C1 segment of cervical spinal cord (tissue), 14 donors: ENCODE measurements at places on chromosomes 2 and 18.
A peak's percentile ranks its signal among the peaks of the same experiment; 100 is the strongest.

DNA sequence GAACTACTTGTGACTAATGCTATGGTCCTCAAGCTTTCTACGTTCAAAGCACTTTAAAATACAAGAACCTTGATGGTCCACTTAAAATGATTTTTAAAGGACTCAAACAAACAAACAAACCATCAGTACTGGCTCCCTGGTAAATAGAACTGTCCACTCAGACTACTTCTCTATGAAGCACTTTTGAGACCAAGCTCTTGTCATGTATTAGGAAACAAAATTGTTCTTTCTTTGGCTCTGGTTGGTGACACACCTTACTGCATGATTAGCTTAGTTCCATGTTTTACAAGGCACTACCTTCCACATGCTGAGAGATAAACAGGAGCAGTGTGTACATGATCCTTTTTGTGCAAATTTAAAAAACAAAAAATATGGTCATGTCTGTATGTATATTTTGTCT, 19.7 kb downstream of the DARS1 start:
- no peak for DNase-seq

DNA sequence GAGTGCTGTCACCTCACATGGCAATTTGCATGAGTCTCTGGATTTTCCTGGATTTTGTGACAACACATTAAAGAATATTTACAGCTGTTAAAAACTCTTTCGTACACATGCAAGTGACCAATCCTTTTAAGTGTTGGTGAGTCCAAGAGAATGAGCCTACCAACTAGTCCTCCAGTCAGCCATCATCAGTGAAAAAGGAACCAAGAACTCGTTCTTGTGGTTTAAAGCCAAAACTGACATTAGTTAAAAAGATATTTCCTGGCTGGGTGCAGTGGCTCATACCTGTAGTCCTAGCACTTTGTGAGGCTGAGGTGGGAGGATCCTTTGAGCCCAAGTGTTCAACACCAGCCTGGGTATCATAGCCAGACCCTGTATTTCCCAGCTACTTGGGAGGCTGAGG, 215.4 kb upstream of the ITGA4 start:
- DNase-seq: no peak

DNA sequence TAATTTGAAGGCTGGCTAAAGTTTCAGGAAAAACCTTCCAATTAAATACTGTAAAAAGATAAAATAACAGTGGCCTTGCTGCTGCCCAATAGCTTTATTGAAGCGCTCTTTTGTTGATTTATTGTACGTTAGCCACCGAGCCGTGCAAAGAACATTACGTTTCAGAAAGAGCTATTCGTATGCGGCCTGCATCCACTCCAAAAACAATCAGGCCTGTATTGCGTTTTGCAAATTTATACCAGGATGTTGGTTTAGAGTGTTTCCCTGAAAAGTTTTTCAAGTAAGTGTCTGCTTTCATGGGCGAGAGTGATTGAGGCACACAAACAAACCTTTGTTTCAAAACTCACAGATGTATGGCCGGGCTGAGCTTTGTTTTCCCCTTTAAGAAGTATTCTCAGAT, 257.2 kb upstream of the SALL3 start:
- DNase-seq: no peak

DNA sequence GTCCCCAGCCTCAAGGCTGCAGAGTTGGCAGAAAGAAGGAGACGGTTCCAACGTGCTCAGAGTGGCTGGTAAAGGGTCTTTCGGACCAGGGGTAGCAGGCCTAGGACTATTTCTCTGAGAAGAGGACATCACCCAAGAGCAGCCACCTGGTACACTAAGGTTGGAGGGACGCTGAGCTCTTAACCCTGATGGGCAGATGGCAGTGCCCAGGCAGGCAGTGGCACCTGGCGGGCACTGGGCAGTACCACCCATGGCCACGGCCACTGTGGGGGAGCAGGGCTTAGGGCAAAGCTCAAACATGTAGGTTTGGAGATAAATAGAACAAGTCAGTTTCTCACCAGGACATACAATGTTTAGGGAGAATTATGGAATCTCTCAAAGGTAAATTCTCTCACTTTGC, 53.5 kb downstream of the MBP start:
- DNase-seq: no peak

GRCh38 chr2:4597400-4597799, 894.0 kb downstream of the DCDC2C start:
- no peak for DNase-seq

- DNase-seq: no peak
These were observed 29.3 kb upstream of the MEP1B start for GRCh38 chr18:32160547-32160946.

DNA sequence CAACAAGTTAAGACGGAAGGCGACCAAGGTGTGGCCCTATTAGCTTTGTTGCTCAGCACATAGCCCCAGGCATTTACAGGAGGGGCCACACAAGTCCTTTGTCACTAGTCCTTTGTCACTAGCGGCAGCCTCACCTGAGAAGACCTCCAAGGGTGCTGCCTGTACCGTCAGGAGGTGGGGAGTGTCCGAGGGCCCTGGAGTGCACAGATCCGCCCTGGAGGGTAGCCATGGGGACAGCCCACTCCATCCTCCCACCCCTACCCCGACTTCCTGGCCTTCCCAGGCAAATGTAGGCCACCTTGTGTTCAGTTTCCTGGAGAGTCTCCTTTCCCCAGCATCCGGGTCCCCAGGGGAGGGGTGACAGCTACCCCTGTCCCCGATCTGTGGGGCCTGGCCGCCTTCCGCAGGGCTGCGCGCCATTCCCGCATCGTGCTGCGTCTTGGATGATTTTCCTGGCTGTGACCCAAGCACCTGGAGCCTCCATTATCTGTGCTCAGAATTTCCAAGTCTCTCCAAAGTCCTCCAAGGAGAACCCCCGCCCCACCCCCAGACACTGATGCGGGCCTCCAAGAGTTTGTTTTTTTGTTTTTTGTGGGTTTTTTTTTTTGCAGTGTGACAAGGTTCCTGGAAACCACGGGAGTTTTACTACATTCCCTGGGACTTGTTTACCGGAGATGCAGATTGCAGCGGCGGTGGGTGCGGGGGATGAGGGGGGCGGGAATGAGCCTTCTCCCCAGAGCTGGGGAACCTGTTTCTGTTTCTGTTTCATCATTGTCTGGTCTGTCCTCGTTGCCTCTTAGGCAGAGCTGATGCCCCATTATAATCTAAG, 28.6 kb downstream of the TEX44 start:
- DNase-seq: no peak

DNA sequence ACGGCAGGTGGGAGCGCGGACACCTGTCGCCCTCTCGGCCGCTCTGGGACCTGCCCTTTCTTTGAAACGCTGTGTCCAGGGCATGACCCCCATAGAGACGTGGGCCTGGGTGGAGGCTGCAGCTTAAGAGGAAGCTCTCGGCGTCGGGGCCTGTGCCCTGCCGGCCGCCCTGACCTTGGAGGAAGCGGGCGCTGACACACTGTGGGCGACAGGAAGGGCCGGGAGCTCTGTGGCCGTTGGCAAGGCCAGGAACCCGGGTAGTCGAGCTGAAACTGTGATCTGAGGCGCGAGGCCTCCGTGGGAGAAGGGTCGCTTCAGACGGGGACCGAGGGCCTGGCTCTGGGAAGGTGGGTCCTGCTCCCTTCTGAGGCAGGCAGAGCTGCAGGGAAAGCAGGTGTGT, 28.2 kb downstream of the KCNG2 start:
- DNase-seq: no peak

- DNase-seq: no peak
These were observed 56.5 kb downstream of the EPC2 start for GRCh38 chr2:148701039-148701438.

DNA sequence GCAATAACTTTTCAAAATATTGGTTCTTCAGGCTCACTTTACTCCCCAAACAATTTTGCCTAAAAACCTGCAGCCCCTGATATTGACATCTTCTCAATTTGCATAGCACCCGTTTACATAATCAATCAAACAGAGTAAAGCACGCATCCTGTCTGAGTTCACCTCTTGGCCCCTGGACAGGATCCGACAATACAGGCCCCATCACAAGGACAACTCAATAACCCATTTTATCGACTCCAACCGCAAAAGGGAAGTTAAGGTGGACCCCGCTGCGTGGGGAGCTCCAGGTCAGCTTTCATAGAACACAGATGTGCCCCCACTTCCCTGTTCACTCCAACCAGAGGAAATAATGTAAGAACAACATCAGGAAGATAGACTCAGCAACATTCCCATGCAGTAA, 44.7 kb downstream of the TTC32 start:
- no peak for DNase-seq

- DNase-seq: no peak
These were observed 46.1 kb upstream of the STPG4 start for GRCh38 chr2:47201224-47201623.

DNA sequence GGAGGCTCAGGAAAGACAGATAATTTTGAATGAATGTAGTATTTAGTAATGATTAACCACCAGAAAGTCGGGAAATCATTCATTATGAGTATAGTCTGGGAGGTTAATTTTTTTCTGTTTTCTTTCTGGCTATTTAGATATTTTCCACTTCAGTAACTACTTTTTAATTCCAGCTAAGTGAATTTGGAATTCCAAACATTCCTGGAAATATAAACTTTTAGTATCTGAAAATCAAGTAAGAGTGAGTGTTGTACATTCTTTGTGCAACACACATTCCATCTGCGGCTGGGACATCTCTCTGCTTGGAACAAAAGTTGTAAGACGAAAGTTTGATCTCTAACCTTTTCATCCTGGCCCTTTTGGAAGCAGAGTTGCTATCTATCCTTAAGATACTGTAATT, 275.7 kb upstream of the SPRED2 start:
- DNase-seq: no peak

DNA sequence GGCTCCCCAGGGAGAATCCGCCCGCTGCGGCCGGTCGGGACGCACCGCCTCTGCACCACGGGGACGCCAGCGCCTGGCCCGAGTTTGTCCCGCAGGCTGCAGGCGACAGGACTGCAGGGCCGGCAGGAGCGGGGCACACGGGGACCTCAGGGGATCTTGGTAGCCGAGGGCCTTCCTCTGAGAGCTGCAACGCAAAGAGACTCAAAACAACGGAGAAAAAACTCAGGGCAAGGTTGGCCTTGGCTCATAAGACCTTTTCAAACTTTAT, 79.7 kb downstream of the ARHGEF4 start:
- DNase-seq: no peak

- DNase-seq: peak; percentile 48
These were observed 36.1 kb upstream of the TXNDC2 start for GRCh38 chr18:9849407-9850283.

DNA sequence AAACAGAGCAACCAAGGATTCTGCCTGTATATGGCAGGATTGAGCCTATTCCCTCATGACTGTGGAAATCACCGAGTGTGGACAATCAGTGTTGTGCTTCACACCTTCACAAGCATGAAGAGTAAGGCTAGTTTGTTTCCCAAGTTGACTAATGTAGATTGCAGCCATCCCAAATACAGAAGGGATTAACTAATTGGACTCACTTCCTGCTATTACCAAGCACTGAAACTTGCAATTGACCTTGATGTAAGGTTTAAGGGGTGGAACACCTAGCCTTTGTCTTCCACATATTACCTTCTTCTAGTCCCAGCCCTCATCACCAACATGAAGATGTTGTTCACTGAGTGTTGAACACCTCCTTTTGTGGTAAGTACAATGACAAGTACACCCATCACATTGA, 120.9 kb upstream of the RND3 start:
- DNase-seq: no peak

DNA sequence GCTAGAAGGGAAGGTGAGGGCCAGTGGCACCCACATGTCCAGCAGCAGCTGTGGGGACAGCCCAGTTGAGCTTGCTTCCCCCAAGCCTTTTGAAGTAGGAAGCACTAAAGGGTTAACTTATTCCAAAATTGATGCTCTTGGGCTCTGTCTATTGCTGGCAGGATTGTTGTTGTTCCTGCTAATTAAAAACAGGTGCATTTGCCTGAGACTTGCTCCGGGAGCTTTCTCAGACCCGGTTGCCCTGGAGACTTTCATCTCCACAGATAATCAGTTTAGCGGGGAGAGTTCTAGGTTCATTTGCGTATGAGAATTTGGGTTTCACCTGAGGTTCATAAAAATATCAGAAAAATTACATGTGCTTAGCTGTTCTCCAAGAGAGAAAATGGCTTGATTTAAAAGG, 277.3 kb downstream of the LRATD1 start:
- no peak for DNase-seq

GRCh38 chr18:49510393-49511115, 23.5 kb upstream of the C18orf32 start:
- DNase-seq: no peak
